SJSA1 (cell line): ENCODE measurements at places on chromosomes 13 and 19. TPM values are rescaled to one million over a fixed set of nuclear protein-coding genes. Genes with fewer than 3 reads are reported as not detected.

DNA sequence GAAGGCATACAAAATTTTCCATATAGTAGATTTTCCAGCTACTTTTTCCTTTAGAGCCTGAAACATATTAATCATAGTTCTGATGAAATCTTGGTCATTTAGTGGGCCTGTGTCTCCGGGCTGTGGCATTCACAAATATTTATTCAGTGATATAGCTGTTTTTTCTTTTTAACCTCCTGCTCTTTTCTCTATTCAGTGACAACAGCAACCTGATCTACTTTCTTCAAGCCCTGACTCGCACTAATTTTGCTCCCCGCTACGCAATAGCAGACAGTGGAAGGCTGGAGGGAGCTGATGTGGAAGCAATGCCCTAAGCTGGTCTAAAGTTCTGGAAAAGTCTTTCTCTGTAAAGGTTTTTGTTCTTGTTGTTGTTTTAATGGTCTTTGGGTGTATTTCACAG lies 289.7 kb downstream of the SLITRK6 start:
- no peaks in the 10 kb centered on the region for H3K4me1 ChIP-seq
- no peak for DNase-seq
- H3K36me3 ChIP-seq = no peaks in the 10 kb centered on the region

DNA sequence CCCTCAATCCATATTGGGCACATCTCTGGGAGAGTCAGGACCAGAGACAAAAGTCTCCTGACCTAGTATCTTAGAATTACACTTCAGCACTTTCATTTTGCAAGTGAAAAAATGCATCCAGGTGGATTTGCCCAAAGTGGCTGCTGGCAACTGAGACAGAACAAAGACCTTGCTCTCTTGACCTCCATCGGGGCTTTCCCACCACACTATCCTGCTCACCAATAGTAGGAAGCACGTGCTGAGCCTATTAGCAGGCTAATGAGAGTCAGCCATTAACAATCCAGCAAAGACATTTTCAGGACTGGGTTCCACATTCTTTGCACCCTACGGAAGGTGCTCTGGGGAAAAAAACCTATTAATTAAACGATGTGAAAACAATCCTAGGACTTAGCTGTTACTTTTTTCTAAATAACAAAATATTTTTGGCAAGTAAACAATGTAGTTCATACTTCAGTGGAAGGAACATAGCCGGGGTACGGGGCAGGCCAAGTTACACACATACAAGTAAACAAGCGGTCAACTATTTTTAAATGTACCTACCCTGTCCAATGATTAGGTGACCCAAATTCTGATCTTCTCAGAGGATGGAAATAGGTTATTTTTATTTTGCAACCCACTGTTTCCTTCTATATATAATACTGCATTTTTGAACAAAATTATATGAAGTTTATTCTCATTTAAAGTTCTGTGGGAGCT lies 78.6 kb downstream of the CDADC1 start:
- no peaks in the 10 kb centered on the region for H3K36me3 ChIP-seq
- DNase-seq = no peak
- no peak overlapping the region for H3K4me3 ChIP-seq

DNA sequence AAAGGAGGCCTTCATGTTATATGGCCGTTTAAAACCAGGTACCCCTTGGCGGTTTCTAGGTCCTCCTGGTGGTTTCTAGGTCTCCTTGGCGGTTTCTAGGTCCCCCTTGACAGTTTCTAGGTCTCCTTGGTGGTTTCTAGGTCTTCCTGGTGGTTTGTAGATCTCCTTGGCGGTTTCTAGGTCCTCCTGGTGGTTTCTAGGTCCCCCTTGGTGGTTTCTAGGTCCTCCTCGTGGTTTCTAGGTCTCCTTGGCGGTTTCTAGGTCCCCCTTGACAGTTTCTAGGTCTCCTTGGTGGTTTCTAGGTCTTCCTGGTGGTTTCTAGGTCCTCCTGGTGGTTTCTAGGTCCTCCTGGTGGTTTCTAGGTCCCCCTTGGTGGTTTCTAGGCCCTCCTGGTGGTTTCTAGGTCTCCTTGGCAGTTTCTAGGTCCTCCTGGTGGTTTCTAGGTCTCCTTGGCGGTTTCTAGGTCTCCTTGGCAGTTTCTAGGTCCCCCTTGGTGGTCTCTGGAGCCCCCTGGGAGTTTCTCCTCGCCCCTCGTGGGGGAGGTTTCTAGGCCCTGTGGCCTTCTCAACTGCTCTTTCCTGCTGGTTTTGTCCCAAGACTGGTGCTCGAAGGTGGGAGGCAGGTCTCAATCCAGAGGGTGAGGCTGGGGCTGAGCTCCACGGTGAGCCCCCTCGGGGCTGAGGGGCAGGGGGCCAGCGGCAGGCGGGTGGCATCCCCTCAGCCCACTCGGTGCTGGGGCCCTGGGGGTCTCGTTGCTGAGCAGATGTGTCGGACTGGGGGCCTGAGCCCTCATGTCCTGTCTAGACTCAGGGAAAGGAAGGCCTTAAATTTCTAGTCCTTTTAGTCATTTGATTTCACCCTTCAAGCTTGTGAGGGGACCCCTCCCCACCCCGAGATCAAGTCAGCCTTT lies 8.0 kb downstream of the HCN2 start:
- H3K36me3 ChIP-seq = no peaks in the 10 kb centered on the region
- DNase-seq = no peak
- H3K4me3 ChIP-seq = no peak overlapping the region
- no peak overlapping the region for H3K27ac ChIP-seq

CPT1C gene
- total RNA-seq = 0.05 TPM in 1 of 2 replicates, not detected in the other

ZNF491 gene
- total RNA-seq = 0.39 TPM in 1 of 2 replicates, not detected in the other

GRCh38 chr19:46441866-46442265 lies 13.1 kb upstream of the PNMA8C start:
- peaks cover 6% of the 10 kb centered on the region for H3K4me1 ChIP-seq
- H3K36me3 ChIP-seq = no peaks in the 10 kb centered on the region
- H3K27me3 ChIP-seq = no peaks in the 10 kb centered on the region
- H3K4me3 ChIP-seq = no peak overlapping the region
- no peak for DNase-seq

DNA sequence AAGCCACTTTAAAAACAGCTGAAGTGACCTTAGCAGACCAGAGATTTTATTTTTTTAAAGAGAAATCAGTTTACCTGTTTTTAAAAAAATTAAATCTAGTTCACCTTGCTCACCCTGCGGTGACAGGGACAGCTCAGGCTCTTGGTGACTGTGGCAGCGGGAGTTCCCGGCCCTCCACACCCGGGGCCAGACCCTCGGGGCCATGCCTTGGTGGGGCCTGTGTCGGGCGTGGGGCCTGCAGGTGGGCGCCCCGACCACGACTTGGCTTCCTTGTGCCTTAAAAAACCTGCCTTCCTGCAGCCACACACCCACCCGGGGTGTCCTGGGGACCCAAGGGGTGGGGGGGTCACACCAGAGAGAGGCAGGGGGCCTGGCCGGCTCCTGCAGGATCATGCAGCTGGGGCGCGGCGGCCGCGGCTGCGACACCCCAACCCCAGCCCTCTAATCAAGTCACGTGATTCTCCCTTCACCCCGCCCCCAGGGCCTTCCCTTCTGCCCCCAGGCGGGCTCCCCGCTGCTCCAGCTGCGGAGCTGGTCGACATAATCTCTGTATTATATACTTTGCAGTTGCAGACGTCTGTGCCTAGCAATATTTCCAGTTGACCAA lies 10.8 kb downstream of the PLPPR3 start:
- H3K27me3 ChIP-seq = no peaks in the 10 kb centered on the region
- H3K4me3 ChIP-seq = no peak overlapping the region
- DNase-seq = no peak
- no peaks in the 10 kb centered on the region for H3K4me1 ChIP-seq
- H3K27ac ChIP-seq = no peak overlapping the region
- H3K36me3 ChIP-seq = peaks cover 97% of the 10 kb centered on the region

CYP4F8 gene
- total RNA-seq = not detected in 2 replicates

DNA sequence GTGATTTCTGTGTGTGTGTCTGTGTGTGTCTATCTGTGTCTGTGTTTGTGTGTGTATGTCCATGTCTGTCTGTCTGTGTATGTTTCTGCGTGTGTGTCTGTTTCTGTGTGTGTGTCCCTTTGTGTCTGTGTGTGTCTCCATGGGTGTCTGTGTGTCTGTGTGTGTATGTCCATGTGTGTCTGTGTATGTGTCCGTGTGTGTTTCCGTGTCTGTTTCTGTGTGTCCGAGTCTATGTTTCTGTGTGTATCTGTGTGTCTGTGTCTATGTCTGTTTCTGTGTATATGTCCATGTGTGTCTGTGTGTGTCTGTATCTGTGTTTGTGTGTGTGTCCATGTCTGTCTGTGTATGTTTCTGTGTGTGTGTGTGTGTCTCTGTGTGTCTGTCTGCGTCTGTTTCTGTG lies 276.3 kb upstream of the SOX1 start:
- no peak overlapping the region for H3K27ac ChIP-seq
- H3K4me1 ChIP-seq = no peaks in the 10 kb centered on the region
- peak; percentile 34 for DNase-seq
- H3K36me3 ChIP-seq = no peaks in the 10 kb centered on the region
- H3K4me3 ChIP-seq = no peak overlapping the region

LILRA1 gene
- not detected in 2 replicates for total RNA-seq

DKKL1 gene
- 0.13 and 0.75 TPM in 2 replicates for total RNA-seq

DNA sequence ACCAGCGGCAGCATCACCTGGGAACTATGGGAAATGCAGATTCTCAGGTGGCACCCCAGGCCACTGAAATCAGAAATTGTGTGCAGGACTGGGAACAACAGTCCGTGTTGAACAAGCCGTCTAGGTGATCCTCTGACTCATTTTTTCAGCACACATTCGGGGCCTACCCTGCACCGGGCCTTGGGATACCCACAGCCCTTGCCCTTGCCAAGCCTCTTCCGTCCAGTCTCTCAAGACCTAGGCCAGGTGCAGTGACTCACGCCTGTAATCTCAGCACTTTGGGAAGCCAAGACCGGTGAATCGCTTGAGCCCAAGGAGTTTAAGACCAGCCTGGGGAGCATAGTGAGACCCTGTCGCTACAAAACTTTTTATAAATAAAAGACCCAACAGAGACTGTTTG lies 18.3 kb downstream of the TGFB1 start:
- no peak overlapping the region for H3K4me3 ChIP-seq
- no peak overlapping the region for H3K27ac ChIP-seq
- peaks cover 84% of the 10 kb centered on the region for H3K36me3 ChIP-seq
- DNase-seq = no peak
- H3K4me1 ChIP-seq = peaks cover 13% of the 10 kb centered on the region

GRCh38 chr19:28497887-28498286 lies 715.1 kb downstream of the UQCRFS1 start:
- no peak for DNase-seq
- H3K27ac ChIP-seq = no peak overlapping the region
- no peaks in the 10 kb centered on the region for H3K27me3 ChIP-seq
- no peak overlapping the region for H3K4me3 ChIP-seq
- no peaks in the 10 kb centered on the region for H3K36me3 ChIP-seq

GRCh38 chr13:46749951-46750350 lies 47.0 kb downstream of the ESD start:
- peaks cover 7% of the 10 kb centered on the region; the same call in 1 of the 2 replicates for H3K36me3 ChIP-seq
- no peak overlapping the region for H3K4me3 ChIP-seq
- H3K4me1 ChIP-seq = peaks cover 14% of the 10 kb centered on the region
- H3K27me3 ChIP-seq = no peaks in the 10 kb centered on the region

COX7A1 gene
- not detected in 2 replicates for total RNA-seq

PNMA8B gene
- not detected in 2 replicates for total RNA-seq

DNA sequence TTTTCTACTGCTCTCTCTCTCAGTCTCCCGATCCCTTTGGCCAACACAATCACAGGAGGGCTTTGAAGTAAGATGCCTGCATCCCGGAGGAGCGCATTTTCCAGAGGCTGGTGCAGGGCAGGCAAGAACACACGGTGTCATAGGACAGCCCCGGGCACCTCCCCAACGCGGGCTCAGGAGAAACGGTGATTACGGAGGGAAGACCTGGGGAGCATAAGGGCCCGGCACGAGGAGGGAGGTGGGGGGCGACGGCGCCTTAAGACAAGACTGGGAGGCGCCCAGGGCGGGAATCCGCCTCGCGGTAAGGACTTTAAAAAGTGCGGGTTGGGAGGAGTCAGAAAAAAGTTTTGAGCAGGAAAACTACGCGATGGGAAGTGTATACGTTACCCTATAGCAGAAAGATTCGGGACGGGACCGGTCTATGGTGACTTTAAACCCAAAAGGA lies 18.7 kb upstream of the ZNF888 start:
- no peaks in the 10 kb centered on the region for H3K4me1 ChIP-seq
- H3K4me3 ChIP-seq = peak overlapping the region; percentile 75
- peak; percentile 54 for DNase-seq
- H3K27ac ChIP-seq = peak overlapping the region; percentile 68
- H3K27me3 ChIP-seq = no peaks in the 10 kb centered on the region
- H3K36me3 ChIP-seq = no peaks in the 10 kb centered on the region

DNA sequence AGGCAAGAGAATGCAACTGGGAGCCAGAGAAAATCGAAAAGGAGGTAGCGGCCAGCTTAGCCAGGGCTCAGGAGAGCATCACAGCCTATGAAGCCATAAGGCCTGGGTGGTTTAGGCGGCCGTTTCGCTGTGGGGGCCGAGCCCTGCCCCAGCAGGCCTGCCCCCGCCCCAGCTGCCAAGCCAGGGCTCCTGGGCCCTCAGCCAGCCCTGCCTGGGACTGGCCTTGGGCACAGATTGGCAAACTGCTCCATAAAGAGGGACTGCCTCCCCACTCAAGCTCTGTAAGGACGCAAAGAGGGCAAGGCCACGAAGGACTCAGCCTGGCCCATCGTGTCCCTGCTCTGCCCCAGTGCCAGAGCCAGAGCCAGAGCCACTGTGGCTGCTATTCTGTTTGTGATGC lies 10.2 kb downstream of the ZNF653 start:
- H3K4me1 ChIP-seq = no peaks in the 10 kb centered on the region
- no peak for DNase-seq
- no peak overlapping the region for H3K27ac ChIP-seq
- no peaks in the 10 kb centered on the region for H3K27me3 ChIP-seq
- H3K4me3 ChIP-seq = no peak overlapping the region

NDUFA11 gene
- 385 and 703 TPM in 2 replicates for total RNA-seq

DNA sequence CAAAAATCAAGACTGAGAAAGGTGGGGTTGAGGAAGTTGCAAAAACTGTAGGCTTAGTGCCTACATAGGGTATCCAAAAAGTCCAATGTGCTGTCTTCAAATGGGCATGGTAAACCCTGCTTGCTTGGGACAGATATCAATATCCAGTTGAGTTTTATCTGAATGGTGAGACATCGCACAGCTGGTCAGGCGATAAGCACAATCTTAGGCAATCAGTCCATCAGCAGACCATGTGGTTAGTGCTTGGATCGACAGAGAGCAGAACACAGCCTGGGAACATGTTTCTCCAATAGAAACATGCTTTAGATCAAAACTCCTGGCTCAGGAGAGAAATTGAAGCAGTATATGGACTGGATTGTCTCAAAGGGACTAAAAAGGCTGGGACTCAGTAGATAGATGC lies 151.3 kb upstream of the IPO5 start:
- no peaks in the 10 kb centered on the region for H3K36me3 ChIP-seq
- no peak overlapping the region for H3K4me3 ChIP-seq
- no peaks in the 10 kb centered on the region for H3K27me3 ChIP-seq
- no peak for DNase-seq
- H3K4me1 ChIP-seq = no peaks in the 10 kb centered on the region
- no peak overlapping the region for H3K27ac ChIP-seq

TPRX2 gene
- not detected in 2 replicates for total RNA-seq

ZBTB32 gene
- total RNA-seq = not detected in 2 replicates

- no peak for DNase-seq
- H3K27me3 ChIP-seq = no peaks in the 10 kb centered on the region
- no peak overlapping the region for H3K27ac ChIP-seq
- no peak overlapping the region for H3K4me3 ChIP-seq
These were observed 35.1 kb downstream of the LPAR6 start for GRCh38 chr13:48377857-48378256.

RPS15 gene
- 1,442 and 2,183 TPM in 2 replicates for total RNA-seq

- no peak overlapping the region for H3K4me3 ChIP-seq
- no peaks in the 10 kb centered on the region for H3K36me3 ChIP-seq
- peaks cover 23% of the 10 kb centered on the region; the same call in 1 of the 2 replicates for H3K27me3 ChIP-seq
- no peaks in the 10 kb centered on the region for H3K4me1 ChIP-seq
- H3K27ac ChIP-seq = no peak overlapping the region
These were observed 108.5 kb upstream of the GPC6 start for GRCh38 chr13:93118081-93118615.
